ENCODE measurements at places on chromosomes 16 and 17.
A peak's percentile ranks its signal among the peaks of the same experiment; 100 is the strongest.

- DNase-seq, result no peak
These were observed 220 bp upstream of the ARHGAP44 start for GRCh38 chr17:12789075-12789480.

DNA sequence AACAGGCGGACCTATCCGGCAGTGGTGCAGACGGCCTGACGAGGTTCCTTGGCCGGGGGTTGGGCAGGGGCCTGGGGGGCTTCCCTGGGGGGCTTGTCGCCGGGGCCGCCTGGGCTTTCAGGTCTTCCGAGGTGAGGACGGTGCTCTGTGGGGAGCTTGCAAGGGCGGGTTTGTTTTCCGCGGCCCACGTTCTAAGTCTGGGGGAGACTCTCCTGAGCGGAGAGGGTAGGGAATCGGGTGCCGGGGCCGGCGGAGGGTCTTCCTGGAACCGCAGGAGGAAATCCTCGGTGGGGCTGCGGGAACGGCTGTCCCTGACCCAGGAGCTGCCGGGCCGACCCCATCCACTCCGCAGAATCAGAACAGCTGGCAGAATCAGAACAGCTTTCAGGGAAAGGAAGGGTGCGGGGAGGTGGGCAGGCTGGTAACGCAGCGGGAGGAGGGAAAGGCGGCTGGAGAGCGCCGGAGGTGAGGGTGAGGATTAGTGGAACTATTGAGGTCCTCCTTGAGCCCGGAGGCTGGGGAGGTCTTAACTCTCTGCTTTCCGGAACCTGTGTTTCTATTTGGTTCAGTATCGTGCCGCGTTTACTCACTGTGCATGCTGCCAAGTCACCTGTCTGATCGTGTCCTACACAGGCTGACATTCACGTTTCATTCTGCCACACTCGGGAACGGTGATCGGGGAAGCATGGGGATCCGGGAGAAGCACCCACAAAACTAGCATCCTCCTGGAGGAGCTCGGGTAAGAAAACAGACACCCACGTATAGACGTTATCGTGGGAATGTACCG is 28.9 kb downstream of the CPSF4L start:
- no peak for DNase-seq

GRCh38 chr16:78896280-78896679 is 704.3 kb downstream of the MAF start:
- peak; percentile 70 for DNase-seq

- DNase-seq, result no peak
These were observed 9.4 kb upstream of the TOP2A start for GRCh38 chr17:40427002-40427491.

GRCh38 chr17:66717641-66718058 is 117.3 kb upstream of the CACNG5 start:
- DNase-seq, result no peak

- DNase-seq, result no peak
These were observed 22.6 kb downstream of the CNTNAP1 start for GRCh38 chr17:42704837-42705494.

GRCh38 chr16:11869353-11870228 is 18.2 kb upstream of the RSL1D1 start:
- DNase-seq, result no peak

- no peak for DNase-seq
These were observed 151.7 kb downstream of the WWOX start for GRCh38 chr16:78251115-78251514.

GRCh38 chr17:48835971-48836370 is 5.1 kb downstream of the CALCOCO2 start:
- no peak for DNase-seq

DNA sequence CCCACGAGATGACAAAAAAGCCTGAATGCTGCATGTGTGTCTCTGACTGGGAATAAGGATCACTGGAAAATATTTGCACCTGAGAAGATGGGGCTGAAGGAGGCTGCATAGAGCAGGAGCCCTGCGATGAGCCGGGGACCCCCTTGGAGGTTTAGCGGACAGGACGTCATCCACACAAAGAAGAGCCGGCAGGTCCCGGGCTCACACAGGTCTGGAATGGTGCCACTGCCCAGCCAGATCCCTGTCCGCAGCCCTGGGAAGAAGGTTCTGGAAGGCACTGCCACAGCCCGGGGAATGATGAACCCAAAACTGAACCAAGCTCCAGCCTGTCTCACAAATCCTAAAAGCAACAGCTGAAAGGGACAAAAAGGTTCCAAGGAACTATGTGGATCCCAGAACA is 101.8 kb downstream of the ANKRD11 start:
- no peak for DNase-seq

DNA sequence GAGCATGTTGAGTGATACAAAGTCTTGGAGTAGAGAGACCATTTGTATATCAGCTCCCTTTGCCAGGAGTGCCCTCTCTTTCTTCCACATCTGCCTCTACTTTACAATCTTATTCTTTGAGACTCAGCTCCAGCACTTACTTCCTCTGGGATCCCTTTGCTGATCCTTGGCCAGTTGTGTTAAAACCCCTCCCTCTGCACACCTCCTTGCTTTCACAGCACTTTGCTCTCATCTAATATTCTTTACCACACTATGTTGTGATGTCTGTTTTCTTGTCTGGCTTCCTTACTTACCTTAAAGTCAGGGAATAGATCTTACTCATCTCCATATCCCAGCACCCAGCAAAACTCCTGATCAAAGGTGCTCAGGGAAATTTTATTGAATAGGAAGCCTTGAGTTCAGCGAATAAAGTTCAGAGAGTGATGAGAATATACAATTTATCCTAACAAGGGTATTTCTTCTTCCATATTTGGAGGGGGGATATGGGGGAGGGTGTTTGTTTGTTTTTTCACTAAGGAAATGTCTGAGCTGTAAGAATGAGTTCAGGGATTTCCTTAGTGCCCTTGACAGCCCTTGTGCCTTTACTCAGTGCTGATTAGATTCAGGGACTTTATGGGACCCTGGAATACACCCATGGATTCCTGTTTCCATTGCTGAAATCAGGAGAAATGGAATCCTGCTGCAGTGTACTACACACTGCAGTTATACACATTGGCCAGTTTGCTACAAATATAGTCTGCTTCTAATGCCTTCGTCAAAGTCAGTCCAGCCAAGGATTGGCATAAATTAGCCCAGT is 32.0 kb downstream of the MRTFB start:
- no peak for DNase-seq

DNA sequence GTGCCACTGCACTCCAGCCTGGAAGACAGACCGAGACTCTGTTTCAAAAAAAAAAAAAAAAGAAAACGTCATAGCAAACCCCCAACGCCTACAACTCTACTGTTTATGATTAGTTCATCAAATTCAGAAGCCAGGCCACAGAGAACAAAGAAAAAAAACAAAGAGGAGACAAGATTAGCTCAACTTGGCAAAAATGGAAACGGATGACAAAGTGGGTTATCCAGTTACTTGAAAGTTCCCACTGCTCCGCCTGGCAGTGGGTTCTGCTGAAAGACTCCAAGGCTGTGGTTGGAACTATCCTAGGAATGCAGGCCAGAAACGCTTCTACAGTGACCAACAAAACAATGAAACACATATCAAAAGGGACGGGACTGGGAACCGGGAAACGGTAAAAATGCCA is 53.1 kb downstream of the MRM3 start:
- DNase-seq, result no peak
